ENCODE measurements at places on chromosomes 4 and X.
A peak's percentile ranks its signal among the peaks of the same experiment; 100 is the strongest.

- peak; percentile 43 for DNase-seq
Measured at GRCh38 chr4:127708985-127709384, 21.2 kb upstream of the SLC25A31 start.

DNA sequence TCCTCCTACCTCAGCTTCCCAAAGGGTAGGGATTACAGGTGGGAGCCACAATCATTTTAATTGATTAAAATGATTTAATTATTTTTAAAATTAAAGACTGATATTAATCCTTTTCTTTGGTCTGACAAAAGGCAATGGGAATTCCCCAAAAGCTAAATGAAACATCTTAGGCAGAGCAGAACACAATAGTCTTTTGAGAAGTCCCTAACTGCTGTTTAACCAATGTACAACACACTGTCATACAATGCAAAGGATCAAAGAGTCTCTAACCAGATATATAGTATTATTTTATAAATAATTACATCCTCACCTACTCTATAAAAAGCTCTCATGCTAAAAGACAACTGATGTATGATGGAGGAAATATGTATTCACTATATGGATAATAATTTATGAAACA is 47.0 kb downstream of the THAP9 start:
- no peak for DNase-seq

DNA sequence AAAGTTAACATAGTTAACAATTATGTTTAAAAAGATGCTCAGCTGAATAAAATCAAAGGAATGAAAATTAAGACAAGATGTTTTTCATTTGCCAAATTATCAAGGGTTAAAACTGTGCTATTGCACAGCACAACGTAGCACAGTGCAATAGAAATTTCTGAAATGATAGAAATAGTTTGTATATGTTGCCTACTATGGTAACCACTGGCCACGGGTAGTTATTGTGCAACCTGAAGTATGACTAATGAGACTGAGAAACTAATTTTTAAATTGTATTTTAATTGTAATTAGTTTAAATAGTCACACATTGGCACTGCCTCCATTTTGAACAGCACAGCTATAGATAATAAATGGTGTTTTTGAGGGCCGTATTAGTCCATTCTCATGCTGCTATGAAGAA is 343.1 kb upstream of the FAM241A start:
- no peak for DNase-seq

GRCh38 chrX:373641-374471 is 12.9 kb downstream of the PPP2R3B start:
- DNase-seq, result no peak

GRCh38 chr4:139777757-139778156 is 112.1 kb downstream of the MGST2 start:
- DNase-seq, result no peak

- no peak for DNase-seq
Measured at GRCh38 chr4:38805530-38806145, 1.0 kb upstream of the TLR1 start.

- DNase-seq, result no peak
Measured at GRCh38 chrX:72282302-72282701, 5.3 kb upstream of the RPS4X start.

- no peak for DNase-seq
Measured at GRCh38 chr4:52877694-52878093, 15.6 kb downstream of the RASL11B start.

DNA sequence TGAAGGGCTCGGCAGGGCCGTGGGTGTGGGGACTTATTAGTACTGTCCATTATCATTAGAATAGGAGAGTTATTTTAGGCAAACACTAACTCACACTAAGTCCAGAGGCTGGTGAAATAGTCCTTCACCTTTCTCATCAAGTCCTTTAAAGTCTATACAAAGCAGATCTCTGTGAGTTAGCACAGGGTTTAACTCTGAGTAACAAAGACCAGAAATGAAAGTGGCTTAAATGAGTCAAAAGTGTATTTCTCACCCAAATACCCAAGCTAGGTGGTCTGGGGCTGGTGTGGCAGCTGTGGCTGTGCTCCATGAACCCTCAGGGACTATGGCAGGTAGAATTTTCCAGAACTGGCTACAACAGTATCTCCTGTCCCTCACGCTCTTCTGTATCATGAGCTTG is 263.2 kb downstream of the BCOR start:
- no peak for DNase-seq

DNA sequence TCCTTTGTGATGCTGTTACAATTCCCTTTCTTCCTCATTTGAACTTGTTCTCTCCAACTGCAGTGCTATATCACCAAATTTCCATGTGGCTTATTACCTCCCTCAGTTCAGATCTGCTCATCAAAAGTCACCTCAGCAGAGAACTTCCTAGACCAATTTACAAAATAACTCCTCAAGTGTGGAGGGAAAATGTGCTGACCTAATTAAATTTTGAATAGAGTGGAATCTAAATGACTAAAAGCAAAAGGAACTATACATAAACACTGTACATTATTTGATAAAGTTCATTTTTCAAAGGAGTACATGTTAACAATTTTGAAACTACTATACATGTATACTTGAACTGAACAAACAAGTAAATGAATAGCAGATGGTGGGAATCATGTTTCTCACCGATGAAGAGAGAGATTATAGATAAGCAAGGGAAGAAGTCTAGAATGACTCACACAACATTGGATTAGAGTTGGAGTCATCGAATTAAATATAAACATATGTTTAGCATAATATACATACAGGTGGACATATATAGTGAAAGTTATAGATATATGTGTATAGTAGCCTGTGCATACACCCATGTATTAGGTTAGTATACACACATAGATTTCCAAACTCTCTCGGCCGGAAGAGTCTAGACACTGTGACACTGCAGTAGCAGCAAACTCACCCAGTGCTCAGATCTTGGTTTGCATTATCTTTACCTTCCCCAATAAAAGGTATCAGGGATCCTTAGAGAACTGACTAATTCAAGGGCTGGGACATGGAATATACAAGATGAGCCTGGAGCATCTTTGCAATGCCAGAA is 318.7 kb downstream of the PCDH18 start:
- DNase-seq, result no peak

GRCh38 chrX:150337536-150337935 is 25.6 kb upstream of the MAMLD1 start:
- no peak for DNase-seq

DNA sequence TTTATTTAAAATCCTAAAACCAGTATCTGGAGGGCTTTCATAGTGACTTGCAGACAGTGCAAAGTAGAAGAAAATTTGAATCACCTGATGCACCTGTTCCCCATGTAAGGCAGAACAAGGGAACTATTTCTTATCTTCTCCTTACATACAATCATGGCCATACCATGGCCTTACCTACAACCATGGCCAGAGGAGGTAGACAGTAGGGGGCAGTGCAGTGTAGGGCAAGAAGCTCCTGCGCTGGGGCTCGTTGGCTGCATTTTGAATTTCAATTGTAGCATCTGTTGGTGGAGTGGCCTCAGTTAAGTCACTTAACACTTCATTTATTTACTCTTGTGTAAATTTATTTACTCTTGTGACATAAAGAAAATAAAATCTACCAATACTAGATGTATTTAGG is 33.0 kb downstream of the GALNTL6 start:
- DNase-seq, result peak; percentile 10

GRCh38 chrX:644304-645281 is 14.0 kb downstream of the SHOX start:
- DNase-seq, result no peak

DNA sequence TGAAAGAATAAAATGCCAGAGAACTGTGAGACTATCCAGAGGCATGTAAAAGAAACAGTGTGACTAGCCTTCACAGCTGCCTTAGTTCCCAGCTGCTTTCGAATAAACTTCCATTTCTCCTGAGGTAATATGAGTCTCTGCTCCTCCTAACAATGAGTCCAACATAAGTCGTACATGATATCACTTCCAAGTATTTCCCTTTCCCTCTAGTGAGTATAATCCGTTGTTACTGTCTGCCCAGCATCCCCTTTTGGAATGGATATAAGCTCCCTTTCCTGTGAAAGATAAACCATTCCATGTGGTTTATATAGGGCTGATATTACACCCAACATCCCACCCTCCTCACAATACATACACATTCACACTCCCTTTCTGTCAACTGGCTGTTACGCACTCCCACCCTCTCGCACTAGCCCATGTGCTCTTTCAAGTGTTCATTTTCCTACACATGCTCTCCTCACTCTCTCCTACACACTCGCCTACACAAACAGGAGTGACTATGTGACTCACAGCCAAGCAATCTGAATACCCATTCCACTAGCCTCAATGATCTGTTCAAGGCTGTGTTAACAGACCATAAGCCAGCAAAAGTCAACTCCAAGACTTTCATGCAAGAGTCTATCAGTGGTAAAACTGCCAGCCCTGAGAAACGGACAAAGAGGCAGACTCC is 5.0 kb downstream of the NAF1 start:
- DNase-seq, result no peak

- DNase-seq, result no peak
Measured at GRCh38 chr4:101762025-101762424, 28.5 kb upstream of the BANK1 start.

- DNase-seq, result no peak
Measured at GRCh38 chr4:3307486-3307885, 14.7 kb downstream of the RGS12 start.

DNA sequence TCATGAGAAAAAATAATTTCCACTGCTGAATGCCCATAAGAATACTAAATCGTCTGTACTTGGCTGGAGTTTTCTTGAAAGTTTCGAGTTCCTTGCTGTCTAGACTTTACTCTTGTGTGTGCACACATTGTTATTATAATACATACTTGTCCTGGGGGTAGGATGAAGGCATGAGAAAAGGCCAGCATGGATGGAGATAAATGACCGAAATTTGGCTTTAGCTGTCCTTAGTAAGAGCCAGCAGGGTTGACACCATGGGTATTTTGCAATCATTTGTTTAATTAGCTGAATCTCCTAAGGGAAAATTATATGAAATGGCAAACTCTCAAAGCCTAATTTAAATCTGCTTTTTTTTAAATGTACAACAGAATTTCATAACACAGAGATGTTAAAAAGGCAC is 641.6 kb downstream of the ADGRL3 start:
- DNase-seq, result no peak

- no peak for DNase-seq
Measured at GRCh38 chr4:14336656-14337055, 665.6 kb upstream of the CPEB2 start.

DNA sequence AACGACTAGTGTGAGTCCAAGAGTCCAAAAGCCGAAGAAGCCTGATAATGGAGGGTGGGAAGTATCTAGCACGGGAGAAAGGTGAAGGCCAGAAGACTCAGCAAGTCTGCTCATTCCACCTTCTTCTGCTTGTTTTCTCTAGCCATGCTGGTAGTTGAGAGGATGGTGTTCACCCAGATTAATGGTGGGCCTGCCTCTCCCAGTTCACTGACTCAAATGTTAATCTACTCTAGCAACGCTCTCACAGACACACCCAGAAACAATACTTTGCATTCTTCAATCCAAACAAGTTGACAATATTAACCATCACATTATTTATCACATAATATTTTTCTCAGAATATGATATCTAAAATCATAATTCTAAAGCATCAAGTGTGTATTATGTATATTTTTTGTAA is 1055.1 kb upstream of the PCDH10 start:
- no peak for DNase-seq

GRCh38 chr4:589219-589963 is 13.3 kb upstream of the TMEM271 start:
- DNase-seq, result no peak

GRCh38 chr4:138788267-138788790 is 227.3 kb upstream of the NOCT start:
- no peak for DNase-seq

DNA sequence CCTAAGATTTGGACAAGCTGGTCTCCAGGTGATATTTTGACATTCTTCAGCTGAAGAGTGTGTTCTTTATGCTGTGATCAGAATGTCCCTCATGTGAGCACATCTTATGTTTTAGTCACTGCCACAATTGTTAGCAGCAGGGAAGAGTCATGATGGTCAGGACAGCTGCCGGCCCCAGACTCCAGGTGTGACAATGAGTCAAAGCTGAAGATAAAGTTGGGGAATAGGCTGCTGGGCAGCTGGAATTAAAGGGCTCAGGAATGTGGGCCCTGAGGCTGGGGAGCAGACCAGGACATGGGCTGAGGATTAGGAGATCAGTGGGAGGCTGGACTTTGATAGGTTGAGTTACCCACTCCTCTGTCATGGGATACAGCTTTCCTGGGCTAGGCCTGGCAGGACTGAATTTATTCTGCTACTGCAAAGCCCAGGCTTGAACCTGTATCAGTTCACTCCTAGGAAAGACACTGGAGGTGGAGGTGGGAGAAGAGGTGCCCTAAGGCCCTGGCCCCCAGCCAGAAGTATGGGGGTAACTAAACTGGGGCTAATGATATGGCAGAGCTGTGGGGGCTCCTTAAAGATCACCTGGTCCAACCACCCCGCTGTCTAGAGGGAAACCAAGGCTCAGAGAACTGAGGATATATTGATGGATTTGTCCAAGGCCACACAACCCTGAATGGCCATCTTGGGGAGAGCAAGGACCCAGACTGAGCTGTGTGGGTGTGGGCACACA is 119.5 kb downstream of the PJA1 start:
- DNase-seq, result no peak

DNA sequence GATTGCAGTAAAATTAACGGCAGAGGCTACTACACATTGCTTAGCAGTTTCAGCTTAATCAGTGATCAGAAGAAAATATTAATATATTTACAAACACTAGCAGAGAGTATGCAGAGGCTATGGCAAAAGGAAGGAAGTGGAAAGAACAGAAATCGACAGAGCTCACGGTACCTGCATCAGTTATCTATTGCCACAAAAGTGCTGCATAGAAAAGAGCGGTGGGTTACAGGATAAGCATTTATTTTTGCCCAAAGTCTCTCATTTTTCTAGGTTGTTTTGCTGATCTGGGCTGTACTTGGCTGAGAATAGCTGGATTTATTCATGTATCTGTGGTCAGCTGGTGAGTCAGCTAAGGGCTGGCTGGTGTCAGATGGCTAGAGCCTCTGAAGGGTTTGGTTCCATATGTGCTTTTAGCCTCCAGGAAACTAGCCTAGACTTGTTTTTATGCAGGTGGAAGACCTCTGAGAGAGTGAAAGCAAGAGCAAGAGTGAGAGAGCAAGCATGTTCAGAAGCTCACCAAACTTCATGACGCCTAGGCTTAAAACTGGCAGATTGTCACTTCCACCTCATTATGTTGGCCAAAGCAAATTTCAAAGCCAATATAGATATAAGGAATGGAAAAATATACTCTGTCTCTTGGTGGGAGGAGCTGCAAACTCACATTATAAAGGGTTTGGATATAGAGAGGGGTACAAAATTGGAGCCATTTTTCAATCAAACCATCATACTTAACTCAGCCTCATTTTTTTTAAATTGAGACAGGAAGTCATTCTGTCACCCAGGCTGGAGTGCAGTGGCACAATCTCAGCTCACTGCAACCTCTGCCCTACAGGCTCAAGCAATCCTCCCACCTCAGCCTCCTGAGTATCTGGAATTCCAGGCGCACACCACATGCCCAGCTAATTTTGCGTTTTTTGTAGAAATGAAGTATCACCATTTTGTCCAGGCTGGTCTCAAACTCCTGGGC is 153.2 kb upstream of the RPL34 start:
- peak; percentile 52 for DNase-seq

DNA sequence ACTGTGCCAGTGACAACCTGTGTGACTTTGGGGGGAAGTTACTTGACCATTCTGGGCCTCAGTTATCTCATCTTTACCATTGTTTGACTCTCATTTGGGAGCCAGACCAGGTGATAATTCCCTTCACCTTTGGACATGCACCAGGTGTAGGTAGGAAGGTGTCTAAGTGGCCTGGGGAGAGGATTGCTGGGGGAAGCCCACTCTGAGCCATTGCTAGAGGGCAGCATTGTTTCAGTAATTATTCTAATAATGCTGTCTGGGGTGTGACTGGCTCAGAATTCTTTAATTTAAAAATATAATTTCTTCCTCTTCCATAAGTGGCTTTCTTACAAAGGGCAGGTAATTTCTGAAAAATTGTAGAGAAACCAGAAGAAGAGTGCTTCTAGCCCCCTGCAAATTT is 104.3 kb downstream of the RTL9 start:
- no peak for DNase-seq

Measured in LoVo (cell line).